B cell (primary cell): ENCODE measurements at places on chromosomes 5 and 9. TPM values are rescaled to one million over a fixed set of nuclear protein-coding genes. Genes with fewer than 3 reads are reported as not detected.

GABRA6 gene
- not detected in 2 replicates for total RNA-seq

GRCh38 chr5:32163785-32164184, 10.3 kb downstream of the GOLPH3 start:
- no peak overlapping the region for H3K27ac ChIP-seq
- H3K27me3 ChIP-seq = no peaks in the 10 kb centered on the region
- peaks cover 22% of the 10 kb centered on the region for H3K4me1 ChIP-seq

- no peaks in the 10 kb centered on the region for H3K4me1 ChIP-seq
- H3K27me3 ChIP-seq = no peaks in the 10 kb centered on the region
- DNase-seq = no peak
- no peak overlapping the region for H3K4me3 ChIP-seq
Observed at GRCh38 chr9:72415163-72415562, 50.2 kb upstream of the ZFAND5 start.

MCC gene
- total RNA-seq = 0.32 and 0.83 TPM in 2 replicates
